ENCODE measurements at places on chromosomes 3 and 15.

- no peak for DNase-seq
Observed at GRCh38 chr3:123295901-123296250, 94.1 kb downstream of the SEC22A start.

DNA sequence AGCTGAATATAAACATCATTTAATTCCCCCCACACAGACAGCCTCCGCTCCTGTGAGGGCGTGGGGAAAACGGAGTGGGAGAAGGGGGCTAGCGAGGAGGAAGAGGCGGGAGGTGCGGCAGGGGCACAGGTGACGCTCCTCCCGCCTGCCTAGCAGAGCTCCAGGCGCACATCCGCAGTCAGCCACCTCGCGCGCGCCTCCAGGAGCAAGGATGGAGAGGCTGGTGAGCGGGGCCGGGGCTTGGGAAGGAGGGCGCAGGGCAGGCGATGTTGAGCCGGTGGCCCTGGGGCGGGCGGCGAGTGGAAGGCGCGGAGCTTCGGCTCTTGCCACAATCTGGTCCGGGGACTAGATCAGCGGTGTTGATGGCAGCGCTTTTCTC lies at the start of gene CD200:
Gene CD200, plus strand, starts transcription at position 155 of the 379 bp plus-strand sequence. Its CDS starts 57 bp downstream, at position 212.
- no peak for DNase-seq

GRCh38 chr3:14319654-14320182 lies 82.7 kb upstream of the SLC6A6 start:
- peak; percentile 55 for DNase-seq

- no peak for DNase-seq
Observed at GRCh38 chr15:92882697-92883162, 17.4 kb upstream of the CHD2 start.

GRCh38 chr15:56980473-56980872 lies 62.0 kb downstream of the TCF12 start:
- no peak for DNase-seq

DNA sequence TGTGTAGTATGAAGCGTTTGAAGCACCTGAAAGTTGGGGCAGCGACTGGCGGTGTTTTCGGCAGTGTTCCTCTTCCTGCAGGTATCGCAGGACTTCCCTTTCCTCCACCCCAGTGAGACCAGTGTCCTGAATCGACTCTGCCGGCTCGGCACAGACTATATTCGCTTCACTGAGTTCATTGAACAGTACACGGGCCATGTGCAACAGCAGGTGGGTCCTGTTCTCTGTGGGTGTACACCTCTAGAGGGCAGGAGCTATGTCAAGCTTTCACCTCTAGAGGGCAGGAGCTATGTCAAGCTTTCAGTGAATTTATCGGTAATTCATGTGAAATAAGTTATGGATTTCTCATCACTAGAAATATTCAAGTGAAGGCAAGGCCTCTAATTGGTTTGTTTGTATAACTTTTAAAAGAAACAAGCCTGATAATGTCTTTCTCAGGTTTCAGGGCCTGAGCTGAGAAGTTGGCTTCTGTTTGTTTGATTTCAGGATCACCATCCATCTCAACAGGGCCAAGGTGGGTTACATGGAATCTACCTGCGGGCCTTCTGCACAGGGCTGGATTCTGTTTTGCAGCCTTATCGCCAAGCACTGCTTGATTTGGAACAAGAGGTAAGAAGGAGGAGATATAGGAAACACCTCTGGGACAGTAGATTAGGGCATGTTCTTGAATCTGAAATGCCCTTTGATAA lies 5.3 kb downstream of the TUBGCP4 start:
- peak; percentile 13 for DNase-seq
